Stimulated activated CD8-positive, alpha-beta memory T cell treated with anti-CD3 and anti-CD28 coated beads, Interleukin-4, amount 100 ng/mL, for 4 hours (primary cell): ENCODE measurements at places on chromosomes 11 and 22.

GRCh38 chr22:23565305-23565914 lies 14.7 kb downstream of the IGLL1 start:
- DNase-seq, result no peak

DNA sequence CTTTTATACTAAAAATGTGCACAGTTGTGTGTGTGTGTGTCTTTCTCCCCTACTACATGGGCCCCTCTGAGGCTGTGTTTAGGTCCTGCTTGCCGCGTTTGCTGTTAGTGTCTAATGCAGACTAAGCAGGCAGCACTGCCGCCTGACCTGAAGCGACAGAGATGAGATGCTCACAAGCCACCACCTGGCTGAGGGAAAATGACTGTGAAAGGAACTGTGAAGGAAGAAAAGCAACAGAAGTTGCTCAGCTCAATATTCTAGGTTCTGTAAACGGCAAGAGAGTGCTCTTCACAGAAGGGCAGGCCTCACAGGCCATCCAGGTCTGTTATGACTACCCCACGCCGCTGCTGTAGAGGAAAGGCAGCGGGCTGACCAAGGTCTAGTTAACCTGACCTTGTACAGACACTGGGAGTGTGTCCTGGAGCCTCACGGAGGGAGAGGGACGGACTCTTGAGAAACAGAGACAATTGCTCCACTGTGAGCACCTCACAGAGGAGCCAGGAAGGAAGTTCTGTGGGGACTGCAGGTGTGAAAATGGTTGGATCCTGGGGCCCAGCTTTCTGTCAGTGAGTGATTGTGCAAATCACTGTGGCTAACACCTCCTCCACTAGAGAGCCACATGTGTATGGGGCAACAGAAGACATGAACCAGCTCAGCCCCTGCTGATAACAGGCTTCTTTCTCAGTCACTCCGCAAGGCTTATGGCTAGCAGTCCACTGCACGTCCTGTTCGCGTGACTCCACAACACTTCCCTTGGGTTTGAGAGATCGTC lies 31.3 kb upstream of the YPEL1 start:
- peak; percentile 12 for DNase-seq

DNA sequence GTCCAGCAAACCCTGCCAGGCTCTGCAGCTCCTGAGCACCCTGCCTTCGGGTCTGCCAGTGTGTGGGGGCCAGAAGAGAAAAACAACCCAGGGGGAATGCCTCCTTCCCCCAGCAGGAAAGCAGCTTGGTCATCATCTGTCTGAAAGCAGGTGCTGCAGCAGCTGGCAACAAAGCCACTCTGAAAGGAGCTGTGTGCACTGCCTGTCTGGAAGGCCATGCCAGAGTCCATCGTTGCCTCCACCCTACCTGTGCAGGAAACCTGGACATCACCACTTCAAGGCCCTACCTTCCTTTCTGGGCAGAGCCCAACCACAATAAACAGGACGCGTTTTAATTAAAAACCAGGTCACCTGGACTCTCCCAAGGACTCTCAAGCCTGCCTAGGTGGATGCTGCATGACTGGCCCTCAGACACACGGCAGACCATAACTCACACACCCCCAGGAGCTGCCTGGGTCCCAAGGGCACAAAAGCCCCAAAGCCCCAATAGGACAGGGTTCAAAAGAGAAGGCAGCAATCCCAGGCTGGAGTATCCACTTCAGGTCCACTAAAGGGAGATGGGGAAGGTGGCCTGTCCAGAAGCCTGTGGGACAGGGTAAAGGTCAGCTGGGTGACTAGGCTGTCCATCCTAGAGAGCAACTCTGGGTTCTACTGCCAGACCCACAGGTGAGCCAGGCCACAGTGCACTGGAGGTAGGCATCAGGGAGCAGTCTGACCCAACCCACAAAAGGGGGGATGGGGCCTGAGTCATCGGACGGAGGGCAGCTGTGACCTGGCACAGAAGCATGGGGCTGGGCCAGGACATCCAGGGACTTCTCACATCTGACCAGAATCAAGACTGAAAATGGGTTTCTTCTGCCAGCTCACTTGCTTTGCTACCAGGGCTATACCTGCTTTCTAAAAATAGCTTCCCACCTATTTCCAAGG lies 6.1 kb downstream of the GNB1L start:
- DNase-seq, result no peak

DNA sequence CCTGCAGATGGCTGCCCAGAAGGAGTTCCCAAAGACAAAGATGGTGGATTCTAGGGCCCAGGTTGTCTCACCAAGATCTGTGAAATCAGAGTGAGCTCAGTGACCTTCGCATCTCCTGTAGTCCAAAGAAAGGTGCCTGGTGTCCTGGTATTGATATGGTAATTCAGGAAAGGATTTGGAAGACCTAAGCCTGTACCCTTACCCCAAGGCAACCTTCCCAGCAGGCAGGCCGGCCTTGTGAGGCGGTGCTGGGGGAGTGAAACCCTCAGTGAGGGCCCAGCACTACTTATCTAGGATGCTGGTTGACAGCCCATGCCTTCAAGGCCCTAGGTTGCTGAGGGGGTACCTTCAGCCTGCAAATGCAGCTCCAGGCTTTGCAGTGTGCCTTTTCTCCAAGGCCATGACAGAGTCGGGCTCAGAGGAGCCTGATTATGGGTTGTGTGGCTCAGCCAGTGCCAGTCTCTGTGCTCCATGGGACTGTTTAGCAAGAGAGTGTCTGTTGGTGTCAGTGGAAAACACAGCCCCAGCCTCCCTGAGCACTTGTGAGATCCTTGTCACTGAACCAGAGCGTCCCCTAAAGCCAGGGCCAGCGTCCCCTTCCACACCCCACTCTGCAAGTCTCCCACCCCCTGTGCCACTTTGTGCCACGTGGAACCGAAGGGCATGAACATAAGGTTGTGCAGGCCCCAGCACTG lies 72.8 kb upstream of the MYOD1 start:
- DNase-seq, result no peak

DNA sequence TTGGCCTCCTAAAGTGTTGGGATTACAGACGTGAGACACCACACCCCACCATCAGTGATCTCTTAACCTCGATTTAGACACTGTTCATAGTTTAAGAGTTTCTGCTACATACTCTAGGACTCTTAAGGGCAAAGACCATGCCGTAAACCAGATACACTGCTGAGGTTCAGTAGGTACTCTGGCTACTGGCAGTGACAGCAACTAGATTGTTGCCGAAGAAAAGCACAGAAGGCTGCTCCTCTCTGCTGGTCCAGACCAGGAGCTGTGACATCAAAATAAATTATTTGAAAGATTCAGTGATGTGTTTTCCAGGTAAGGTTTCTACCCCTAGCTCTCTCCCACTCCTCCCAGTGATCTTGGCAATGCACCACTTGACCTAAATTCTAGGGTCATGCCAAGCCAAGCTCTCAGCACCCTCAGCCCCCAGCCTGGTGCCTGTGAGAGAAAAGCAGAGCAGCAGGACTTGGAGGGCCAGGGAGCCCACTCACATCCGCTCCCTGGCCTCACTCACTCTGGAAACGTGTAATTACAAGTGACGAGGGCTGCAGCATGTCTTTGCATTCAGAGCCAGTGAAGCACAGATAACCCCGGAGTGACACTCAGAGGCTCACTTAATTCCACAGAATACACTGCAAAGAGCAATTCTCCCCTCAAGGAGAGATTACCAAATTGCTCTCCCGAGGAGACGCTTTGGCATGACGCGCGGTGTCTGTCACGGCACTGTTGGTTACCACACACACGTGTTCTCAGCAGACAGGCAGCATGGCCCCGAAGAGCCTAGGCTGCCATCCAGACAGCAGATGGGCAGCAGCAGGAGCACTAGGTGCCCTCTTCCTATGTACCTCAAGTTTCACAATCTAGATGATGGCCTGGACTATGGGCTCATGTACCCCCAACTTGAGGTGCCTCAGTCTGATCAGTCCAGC lies 96.9 kb upstream of the PITPNB start:
- DNase-seq, result no peak

- no peak for DNase-seq
Observed at GRCh38 chr11:60935676-60936442, 11.6 kb downstream of the TMEM132A start.

- DNase-seq, result no peak
Observed at GRCh38 chr22:46070803-46071450, 79.4 kb upstream of the PPARA start.

- DNase-seq, result no peak
Observed at GRCh38 chr22:32788904-32789624, 12.4 kb upstream of the TIMP3 start.

- DNase-seq, result no peak
Observed at GRCh38 chr22:50547263-50547985, 1.7 kb downstream of the KLHDC7B start.
